ENCODE measurements at places on chromosomes 2 and 18.

- no peak for DNase-seq
These were observed 89.5 kb upstream of the STK39 start for GRCh38 chr2:168336786-168337388.

DNA sequence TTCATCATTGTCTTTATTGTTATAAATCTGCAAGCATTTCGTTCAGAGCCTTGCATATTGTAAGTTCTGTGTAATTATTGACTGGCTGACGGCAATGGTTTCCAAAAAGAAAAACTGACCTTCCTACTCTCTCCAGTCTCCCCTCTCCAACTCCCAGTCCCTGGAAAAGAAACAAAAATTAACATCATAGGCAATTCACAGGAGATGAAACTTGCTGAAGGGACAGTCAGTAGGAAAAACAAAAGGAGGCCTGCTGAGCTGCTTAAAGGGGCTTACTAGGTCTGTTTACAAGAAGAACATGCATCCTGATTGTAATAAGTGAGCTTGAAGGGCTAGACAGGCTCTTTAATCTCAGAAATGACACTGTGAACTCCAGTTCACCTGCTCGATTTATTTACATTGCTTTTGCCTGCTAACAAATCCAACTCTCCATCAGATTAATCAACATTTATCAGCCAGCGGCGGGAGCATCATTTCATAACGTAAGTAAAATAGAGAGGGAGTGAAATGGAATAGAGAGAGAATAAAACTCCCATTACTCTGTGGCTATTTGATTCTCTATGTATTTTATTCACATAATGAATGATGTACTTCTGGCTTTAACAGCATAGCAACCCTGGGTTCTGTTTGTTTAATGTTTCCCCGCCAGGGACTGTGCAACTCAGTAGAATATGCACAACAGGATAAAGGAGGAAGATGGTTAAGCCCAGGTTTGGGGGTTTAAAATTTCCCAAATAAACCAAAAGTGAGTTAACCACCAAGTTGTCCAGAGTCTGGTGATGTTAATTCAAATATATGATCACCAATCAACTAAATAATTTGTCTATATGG is 256.7 kb upstream of the SETBP1 start:
- DNase-seq, result no peak

DNA sequence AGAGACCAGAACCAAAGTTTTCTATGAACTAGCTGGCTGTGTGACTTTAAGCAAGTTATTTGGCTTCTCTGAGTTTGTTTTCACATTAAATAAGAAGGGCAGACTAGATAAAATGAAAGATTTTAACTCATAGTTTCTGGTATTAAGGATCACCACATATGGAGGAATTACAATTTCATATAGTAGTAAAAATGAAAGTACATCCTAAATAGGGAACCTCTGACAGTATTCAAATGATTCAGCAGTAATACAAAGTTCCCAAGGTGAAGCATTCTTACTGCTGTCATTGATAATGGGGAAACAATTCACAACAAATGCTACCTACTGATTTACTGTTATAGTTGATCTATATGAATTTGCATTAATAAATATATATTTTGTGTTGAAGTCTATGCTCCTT is 170.3 kb upstream of the VRK2 start:
- DNase-seq, result no peak

DNA sequence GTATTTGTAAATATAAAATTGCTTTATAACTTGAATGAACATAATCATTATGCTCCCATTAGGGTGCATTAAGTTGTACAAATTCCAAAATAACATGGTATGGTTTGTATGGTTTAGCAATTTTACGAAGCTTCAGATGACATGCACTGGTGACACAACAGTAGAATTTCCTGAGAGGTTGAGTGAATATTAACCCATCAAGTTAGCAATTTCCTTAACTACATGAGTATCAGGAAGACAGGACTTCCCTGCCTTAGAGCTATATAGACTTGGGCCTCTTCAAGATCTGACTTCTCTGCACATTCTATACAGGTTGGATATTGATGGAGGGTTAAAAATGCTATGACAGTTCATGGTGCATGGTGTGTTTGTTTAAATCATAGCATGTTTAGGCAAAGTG is 60.2 kb downstream of the ZC3H6 start:
- no peak for DNase-seq

- no peak for DNase-seq
These were observed 43.0 kb downstream of the EPC2 start for GRCh38 chr2:148687543-148687942.

DNA sequence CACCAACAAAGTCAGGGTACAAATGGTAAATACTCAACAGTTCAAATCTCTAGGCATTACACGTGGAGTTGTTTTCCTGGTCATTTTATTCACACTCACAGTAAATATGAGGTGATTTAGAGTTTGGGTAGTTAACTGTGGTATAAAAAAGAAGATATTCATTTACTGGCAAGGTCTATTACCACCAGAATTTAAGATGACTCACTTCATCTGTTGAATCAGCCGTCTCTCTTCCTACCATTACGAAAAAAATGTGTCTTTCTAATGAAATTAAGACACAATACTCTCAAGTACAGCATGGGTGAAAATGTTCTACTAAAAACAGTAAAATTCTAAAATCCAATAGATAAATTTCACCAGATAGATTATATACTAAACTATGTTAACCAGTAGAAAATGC is 21.0 kb upstream of the GPR75 start:
- DNase-seq, result no peak

DNA sequence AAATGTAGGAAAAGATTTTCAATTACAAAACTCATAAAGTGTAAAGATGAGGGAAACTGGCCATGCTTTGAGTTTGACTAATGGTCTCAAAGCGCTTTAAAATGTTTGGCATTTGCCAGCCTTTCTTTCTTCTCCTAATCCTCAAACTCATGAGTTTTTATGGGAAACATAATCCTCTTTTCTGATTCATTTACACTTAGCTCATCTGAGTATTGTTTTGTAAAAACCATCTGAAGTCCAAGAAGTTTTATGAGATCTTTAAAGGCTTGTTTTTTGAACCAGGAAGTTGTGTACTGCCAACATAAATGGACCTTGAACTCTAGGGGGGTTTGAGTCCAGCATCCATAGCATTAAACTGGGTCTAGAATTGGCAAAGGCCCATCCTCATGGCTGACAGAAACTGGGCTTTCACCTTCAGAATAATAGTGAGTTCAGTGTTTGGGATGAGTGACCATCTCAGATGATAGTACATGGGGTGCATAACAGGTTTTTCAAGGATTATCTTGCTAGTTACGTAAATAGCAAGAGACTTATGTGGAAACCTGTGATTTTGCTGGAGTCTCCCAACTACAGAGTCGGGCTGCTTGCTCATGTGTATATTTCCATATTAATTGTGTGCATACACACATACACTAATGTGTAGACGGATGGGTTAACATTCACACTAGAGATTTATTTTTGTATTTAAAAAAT is 3.8 kb upstream of the LTBP1 start:
- no peak for DNase-seq

DNA sequence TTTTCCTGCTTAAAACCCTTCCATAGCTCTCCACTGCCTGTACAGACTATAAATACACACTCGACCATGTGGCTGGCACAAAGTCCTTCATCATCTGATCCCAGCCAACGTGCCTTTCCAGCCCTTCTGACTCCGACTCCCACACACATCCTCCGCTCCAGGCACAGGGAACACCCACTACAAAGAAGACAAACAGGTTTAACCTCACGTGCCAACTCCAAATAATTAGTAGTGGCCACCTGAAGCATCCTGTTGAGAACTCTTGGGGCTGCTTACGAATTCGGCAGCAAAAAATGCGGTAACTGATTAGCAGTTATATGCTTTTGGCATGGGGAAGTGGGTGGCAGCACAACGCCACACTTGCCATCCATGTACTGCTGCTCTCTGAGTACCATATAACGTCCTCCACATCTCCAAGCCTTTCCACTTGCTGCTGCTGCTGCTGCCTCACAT is 12.1 kb downstream of the SPIRE1 start:
- DNase-seq, result no peak

DNA sequence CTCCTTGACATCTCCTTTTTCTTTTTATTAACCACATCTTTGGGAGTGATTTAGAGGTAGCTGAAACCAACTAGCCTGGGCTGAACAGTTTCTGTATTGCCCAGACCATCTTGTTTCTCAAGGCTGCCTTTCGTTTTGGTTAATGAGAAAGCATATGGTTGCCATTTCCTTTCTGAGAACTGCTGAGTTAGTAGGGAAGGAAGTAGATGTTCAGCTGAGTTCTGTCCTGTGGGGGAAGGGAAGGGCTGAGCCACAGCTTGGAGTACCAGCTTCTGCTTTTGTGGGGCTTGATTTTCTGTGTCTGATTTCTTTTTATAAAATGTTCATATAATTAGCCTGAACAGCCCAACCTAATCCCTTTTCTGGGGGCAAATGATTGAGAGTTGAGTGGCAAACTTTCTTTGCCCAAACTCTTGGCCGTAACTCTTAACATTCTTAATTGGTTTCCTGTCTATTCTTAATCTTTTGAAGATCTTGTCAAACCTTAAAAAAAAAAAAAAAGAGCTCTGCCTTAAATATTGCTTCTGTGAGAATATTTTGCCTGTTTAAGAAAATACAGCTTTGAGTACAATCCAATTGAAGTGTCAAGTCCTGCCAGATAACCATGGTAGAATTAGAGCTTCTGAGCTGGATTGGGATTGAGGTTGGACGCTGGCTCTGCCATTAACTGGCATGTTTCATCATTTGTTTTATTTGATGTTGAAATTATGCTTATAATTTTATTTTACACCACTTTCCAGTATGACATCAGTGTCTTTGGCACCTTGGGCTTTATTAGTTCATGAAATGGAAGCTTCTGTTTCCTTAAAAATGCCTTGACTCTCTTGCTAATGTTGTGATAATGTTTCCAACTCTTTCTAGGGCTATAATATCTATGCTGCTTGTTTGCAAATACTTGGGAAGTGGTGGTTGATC is 1.9 kb upstream of the NABP1 start:
- DNase-seq, result no peak

DNA sequence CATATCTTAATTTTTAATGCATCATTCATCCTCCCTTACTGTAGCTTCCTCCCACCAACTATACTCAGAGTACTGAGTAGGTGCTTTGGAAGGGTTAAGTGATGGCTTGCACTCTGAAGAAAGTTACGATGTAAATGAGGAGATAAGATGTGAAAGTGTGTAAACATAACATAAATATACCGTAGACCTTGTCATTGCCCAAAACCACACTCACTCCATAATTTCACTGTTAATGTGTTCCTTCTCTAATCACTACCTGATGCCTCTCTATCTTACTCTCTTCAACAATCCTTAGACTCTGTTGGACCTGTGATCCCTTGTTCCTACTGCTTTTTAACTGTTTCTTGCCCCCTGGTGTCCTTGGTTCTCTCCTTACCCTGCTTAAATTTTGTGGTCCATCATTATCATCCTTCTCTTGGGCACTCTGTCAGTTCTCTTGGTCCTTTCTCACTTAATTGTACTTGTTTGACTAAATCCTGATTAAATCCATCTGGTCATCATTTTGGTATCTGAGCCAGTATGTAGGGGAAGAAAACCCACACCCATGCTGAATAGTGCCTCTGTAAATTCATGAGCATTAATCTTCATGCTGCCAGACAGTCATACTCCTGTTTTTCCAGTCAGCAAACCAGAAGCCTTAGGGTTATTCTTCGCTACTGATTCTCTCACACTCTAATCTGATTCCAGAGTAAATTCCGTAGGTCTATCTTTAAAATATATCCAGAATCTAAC is 45.0 kb downstream of the PMS1 start:
- DNase-seq, result no peak

DNA sequence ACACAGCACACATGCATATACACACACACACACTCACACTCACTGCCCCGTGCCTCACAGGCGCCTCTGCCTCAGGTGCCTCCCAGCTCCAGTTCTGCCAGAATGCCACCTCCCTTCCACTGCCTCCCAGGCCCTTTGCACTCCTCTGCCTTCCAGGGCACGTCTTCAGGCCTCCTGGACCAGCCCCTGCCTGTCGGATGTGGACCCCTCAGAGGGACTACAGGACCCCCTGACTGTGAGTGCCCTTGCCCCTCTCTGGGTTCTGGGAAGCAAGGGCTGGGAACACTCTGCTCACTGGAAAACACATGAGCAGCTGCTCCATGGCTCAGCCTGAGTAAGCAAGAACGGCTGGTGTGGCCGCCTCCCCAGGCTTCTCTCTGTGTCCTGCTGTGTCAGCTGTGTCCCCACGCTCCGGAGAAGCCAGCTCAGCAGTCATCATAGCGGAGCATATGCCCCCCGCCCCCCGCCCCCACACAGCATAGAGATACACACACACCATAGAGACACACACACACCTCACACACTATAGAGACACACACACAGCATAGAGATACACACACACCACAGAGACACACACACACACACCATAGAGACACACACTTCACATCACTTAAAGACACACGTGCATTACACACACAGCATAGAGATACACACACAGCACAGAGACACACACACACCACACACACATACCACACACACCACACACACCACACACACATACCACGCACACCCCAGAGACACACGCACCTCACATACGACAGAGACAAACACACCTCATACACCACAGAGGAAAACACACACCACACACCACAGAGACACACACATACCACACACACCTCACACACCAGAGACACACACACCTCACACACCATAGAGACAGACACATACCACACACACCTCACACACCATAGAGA is 271.3 kb downstream of the CYRIA start:
- no peak for DNase-seq

- DNase-seq, result no peak
These were observed 336.4 kb downstream of the EIPR1 start for GRCh38 chr2:3041246-3041645.

GRCh38 chr2:143954844-143955243 is 565.1 kb downstream of the ZEB2 start:
- DNase-seq, result no peak

DNA sequence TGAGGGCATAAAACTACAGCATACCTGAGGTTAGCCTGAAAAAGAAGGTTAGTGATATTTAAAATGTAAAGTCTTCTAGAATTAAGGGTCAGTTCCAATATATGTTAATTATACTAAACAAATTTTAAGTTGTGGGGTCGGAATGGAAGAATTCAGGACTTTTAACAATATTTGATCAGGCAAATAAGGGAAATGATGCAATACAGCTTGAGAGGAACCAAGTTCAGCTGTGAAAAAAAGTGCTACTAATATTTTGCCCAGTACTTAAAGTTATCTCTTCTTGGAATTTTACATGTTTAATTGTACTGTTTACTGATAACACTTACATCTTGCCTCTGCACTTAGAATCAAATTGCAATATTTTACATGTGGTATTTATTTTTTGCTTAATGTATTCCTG is 345.5 kb upstream of the CWC22 start:
- no peak for DNase-seq
